ENCODE measurements at places on chromosomes 4 and X. TPM values are rescaled to one million over a fixed set of nuclear protein-coding genes. Genes with fewer than 3 reads are reported as not detected.

Gene CDKL5
- 0.61 TPM for polyA plus RNA-seq

Gene NDNF
- polyA plus RNA-seq: 0.68 TPM

Gene ZNF157
- not detected for polyA plus RNA-seq

Gene GPR119
- not detected for polyA plus RNA-seq

Gene F8
- 3.0 TPM for polyA plus RNA-seq

Gene GATA1
- polyA plus RNA-seq: not detected

Gene GIMD1
- not detected for polyA plus RNA-seq

Gene PTPN13
- polyA plus RNA-seq: 7.6 TPM

Gene CSN3
- polyA plus RNA-seq: not detected

Gene ODAM
- polyA plus RNA-seq: 11.9 TPM

Gene MTMR8
- not detected for polyA plus RNA-seq

Gene GUCY1B1
- polyA plus RNA-seq: 10.5 TPM

Gene TKTL2
- not detected for polyA plus RNA-seq

Gene MAGT1
- 19.0 TPM for polyA plus RNA-seq

Gene ENPP6
- 0.25 TPM for polyA plus RNA-seq

Gene AWAT2
- polyA plus RNA-seq: not detected

Gene ZFP92
- 0.75 TPM for polyA plus RNA-seq

Gene CACNA1F
- 0.06 TPM for polyA plus RNA-seq

Gene YTHDC1
- 29.5 TPM for polyA plus RNA-seq

Gene EDA
- polyA plus RNA-seq: 1.8 TPM

Gene CXCL11
- 0.19 TPM for polyA plus RNA-seq

Gene CT45A2
- polyA plus RNA-seq: not detected

Gene CT45A3
- not detected for polyA plus RNA-seq

Gene NXF2
- not detected for polyA plus RNA-seq

Gene NOCT
- 0.38 TPM for polyA plus RNA-seq

Gene ASMT
- polyA plus RNA-seq: not detected

Gene MAGEA6
- not detected for polyA plus RNA-seq

Gene NLGN3
- 0.12 TPM for polyA plus RNA-seq

Gene TCEAL6
- polyA plus RNA-seq: 0.20 TPM

Gene MAGEC1
- polyA plus RNA-seq: not detected

Gene CSN1S1
- polyA plus RNA-seq: 0.50 TPM

Gene STK26
- 12.8 TPM for polyA plus RNA-seq

Gene BBS7
- polyA plus RNA-seq: 8.7 TPM

Gene ADRA2C
- not detected for polyA plus RNA-seq

Gene ARMCX4
- polyA plus RNA-seq: 8.7 TPM

Gene LGI2
- polyA plus RNA-seq: 0.31 TPM

Gene CYSLTR1
- polyA plus RNA-seq: 0.63 TPM

Gene ARX
- polyA plus RNA-seq: 0.76 TPM

Gene ETDC
- not detected for polyA plus RNA-seq

Gene GLRB
- 3.1 TPM for polyA plus RNA-seq

Gene PPARGC1A
- 2.0 TPM for polyA plus RNA-seq

Data from stomach (tissue), 19 donors.